ENCODE measurements at places on chromosomes 11 and 22. TPM values are rescaled to one million over a fixed set of nuclear protein-coding genes. Genes with fewer than 3 reads are reported as not detected.

Gene BBOX1
- total RNA-seq, result not detected

Gene RASSF10
- not detected for total RNA-seq

DNA sequence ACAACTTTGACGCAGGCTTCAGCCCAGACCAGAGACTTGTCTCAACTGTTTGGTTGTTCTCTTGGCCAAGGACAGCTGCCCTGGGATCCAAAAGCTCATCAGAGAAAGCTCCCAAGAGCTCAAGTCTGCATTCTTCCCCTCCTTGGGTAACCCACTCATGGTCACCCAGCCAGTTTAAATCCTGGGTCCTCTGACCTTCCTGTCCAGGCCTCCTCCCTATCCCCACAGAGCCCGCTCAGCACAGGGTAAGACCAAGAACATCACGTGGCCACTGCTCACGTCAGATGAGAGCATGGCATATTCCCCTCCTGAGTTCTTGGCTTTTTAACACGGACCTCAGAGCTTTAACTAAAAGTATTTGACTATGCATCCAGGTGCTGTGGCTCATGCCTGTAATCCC lies 25.8 kb downstream of the TSKU start:
- DNase-seq, result no peak
- peaks cover 33% of the 10 kb centered on the region for H3K4me1 ChIP-seq
- no peaks in the 10 kb centered on the region for H3K27me3 ChIP-seq

- no peaks in the 10 kb centered on the region for H3K36me3 ChIP-seq
- peak; percentile 88 for DNase-seq
- H3K4me1 ChIP-seq, result peaks cover 25% of the 10 kb centered on the region
- peak overlapping the region; percentile 88 for H3K4me3 ChIP-seq
- H3K27ac ChIP-seq, result peak overlapping the region; percentile 99
These were observed 21.5 kb upstream of the MALAT1 start for GRCh38 chr11:65477149-65477965.

Gene OR52A1
- not detected for total RNA-seq

Gene B4GALNT4
- total RNA-seq, result 1.5 TPM

GRCh38 chr11:15309296-15309695 lies 194.6 kb downstream of the INSC start:
- H3K4me1 ChIP-seq, result peaks cover 2% of the 10 kb centered on the region
- no peak for DNase-seq
- H3K36me3 ChIP-seq, result no peaks in the 10 kb centered on the region
- no peaks in the 10 kb centered on the region for H3K27me3 ChIP-seq
- no peak overlapping the region for H3K4me3 ChIP-seq

Gene PSMC3
- total RNA-seq, result 153 TPM
